GM12892 (cell line): ENCODE measurements at places on chromosomes 1 and 21.

- no peak for DNase-seq
Measured at GRCh38 chr1:147758379-147759100, 1.9 kb downstream of the GJA5 start.

- no peak for DNase-seq
Measured at GRCh38 chr21:46057111-46057709, 40.7 kb upstream of the COL6A2 start.

- no peak for DNase-seq
Measured at GRCh38 chr1:99599678-99600175, 46.2 kb upstream of the PALMD start.

DNA sequence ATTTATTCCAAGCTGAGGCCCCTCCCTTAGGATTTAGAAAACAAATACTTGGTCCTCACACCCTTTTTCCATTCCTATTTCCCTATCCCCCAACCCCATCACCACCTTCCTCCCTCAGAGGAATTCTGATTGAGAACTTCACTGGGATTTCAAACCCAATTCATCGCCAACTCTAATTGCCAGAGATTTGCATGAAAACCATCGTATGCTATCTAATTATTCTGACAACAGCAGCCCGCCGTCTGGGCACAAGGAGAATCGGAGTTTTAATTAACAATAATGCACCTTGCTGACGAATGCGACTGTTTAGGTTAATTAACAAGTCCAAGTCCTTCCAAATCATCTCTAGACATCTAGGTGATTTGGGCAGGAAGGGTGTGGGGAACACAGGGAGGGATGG is 4.4 kb downstream of the ACKR1 start:
- DNase-seq = no peak

DNA sequence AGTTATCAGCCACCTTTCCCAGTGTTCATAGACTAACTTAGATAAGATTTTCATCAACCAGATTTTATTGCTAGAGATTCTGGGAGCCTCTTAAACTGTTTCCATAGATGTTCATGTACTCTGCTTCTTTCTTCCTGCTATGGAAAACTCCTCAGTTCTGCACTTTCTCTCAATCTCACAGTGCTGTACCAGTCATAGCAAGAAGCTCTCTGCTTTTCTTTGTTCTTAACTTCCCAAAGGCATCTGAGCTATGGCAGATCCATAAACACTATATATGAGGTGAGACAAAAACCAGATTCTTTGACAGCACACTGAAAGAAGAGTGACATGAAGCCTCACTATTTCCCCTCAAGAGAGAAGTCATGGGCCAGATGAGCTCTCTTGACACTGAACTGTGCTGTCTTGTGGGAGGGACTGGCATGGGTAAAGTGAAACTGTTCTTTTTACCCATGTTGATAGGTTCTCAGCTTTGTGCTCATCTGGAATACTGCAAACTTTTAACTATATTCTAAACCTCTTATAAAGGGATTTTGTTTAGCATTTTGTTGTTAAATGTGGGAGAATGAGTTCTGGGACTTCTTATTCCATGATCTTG is 64.2 kb upstream of the LYPLAL1 start:
- DNase-seq = no peak

GRCh38 chr1:220271706-220272046 is 577 bp downstream of the RAB3GAP2 start:
- DNase-seq = no peak

DNA sequence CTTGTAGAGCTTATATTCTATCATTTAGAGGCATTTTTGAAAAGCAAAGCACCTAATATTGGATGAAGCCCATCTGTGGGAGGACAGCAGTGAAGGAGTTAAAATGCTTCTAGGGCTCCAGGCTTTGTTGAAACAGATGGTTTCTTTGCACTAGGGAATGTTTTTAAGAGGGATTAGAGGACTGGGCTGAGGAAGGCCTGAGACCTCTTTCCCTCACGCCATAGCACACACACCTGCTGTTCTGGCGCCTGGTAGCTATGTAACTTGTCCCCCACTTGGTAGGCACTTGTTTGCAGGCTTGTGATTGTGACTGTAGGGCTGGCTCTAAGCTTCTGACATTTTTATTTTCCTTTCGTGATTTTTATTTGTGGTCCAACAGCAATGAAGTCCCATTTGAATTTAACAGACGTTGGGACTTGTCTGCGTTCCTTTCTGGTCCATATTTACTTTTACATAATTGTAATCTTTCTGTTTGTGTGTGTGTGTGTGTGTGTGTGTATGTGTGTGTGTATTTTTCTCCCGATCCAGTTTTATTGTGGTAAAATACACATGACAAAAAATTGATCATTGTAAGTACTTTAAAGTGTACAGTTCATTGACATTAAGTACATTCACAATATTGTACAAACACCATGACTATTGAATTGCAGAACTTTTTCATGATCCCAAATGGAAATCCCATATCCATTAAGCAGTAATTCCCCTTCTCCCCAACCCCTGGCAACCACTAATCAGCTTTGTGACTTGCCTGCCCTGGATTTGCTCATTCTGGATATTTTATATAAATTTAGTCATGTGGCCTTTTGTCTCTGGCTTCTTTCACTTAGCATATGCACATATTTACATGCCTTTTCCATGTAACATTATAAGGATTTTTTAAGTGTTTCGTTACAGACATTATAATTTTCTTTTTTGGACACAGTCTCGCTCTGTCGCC is 33.5 kb upstream of the MACF1 start:
- DNase-seq = no peak

DNA sequence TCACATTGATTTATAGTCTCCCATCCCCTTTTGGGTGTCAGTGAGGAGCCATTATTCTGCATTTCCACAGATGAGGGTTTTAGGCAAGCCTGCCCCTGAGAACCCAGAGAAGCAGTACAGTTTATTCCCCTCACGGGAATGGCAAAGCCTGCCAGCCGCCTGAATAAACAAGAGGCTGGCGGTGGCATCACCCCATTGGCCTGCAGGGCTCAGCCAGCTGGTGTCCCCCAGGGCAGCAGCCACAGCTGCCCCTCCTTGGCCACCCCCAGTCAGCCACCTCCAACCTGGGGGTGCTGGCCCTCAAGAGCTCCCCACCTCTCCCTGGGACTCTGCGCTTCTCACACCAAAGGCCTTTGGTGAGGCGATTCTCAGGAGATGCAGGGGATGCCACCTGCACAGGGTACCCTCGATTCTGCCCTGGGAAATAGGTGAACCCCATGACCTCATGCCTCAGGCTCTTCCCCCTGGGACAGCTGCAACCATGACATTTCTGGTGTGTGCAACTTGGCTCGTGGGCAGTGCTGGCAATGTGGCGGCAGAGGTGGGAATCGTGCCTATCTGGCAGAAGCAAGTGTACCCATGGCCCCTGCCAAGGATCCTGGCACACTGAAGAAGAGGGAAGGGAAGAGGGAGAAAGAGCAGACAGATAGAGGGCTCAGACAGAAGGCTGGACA is 14.0 kb downstream of the OLFML2B start:
- no peak for DNase-seq

DNA sequence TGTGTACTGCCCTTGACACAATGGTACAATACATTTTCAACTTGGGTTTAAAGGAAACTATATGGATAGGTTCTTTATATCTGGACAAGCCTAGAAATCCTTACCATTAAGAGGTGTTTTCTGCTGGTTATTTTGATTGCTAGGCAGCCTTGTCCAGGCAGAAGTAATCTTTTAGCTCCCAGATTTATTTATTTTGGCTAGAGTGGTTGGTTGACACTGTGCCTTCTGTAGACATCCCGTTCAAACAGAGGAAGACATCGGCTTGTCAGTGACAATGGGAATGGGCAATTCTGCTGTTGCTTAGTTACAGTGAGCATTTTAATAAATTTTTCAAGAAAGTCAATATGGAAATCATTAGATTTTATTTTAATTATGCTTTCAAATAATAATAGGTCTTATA is 138.8 kb downstream of the VPS13D start:
- no peak for DNase-seq

DNA sequence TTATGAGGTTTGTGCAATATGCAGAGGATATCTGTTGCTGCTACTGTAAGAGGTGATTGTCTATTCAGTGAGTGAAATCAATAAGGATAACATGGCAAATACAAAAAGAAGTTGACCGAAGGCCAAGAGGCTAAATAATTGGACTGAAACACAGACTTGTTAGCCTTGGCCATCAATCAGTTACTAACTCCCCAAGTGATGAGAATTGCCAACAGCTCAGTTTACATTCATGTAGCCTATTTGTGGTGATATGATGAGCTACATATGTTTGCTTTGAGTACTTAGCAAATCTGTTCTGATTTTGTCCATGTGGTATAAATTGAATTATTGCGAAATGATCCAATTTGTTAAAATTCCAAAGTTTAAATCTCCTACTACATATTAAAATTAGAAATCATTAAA is 68.6 kb upstream of the VAV3 start:
- no peak for DNase-seq

DNA sequence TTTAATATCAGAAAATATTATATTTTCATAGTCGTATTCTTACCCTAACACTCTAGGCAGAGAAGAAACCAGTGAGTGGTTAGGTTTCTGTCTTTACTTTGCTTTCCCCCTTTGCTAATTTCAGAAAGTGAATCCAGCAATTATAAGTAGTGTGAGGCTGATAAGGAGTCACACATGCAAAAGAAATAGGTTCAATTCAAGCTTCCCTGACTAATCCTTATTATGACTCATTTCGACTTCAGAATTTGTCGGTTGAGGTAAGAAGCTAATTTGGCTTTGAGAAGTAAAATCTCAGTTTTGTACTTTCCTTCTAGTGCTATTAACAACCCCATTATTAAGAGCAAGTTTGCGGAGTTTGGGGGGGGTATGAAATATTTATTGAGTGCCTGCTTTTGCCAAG is 22.4 kb downstream of the ESRRG start:
- DNase-seq = no peak

GRCh38 chr1:84062496-84062895 is 63.6 kb upstream of the TTLL7 start:
- DNase-seq = no peak

DNA sequence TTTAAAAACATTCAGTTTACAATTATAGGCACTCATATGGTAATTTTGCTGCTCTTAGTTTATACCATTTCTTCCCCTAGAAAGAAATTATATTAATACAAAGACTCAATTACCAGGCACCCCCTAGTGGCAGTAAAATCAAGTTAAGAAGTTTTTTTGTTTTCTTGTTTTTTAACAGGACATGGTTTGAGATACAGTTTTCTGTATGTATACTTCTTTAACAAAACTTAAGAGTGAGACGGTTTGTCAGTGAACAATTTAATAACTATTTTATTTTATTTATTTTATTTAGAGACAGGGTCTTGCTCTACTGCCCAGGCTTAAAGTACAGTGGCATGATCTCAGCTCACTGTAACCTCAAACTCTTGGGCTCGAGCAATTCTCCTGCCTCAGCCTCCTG is 224.6 kb downstream of the FAF1 start:
- no peak for DNase-seq

DNA sequence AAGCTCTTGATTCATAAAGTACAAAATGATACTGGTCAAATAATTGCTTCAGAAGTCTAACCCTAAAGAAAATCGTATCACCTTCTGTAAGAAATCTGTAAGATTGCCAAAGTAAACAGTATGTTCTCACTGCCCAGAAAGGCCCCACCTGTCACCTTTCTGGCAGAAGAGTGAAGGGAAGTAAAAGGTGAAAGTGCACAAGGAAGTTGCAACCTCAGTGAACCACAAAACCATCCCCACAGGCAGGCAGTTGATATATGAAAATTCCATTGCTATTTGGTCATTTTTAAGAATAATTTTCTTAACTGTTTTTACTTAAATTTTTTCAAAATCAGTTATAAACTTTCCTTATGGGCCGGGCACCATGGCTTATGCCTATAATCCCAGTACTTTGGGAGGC is 48.5 kb upstream of the FBXO28 start:
- no peak for DNase-seq

DNA sequence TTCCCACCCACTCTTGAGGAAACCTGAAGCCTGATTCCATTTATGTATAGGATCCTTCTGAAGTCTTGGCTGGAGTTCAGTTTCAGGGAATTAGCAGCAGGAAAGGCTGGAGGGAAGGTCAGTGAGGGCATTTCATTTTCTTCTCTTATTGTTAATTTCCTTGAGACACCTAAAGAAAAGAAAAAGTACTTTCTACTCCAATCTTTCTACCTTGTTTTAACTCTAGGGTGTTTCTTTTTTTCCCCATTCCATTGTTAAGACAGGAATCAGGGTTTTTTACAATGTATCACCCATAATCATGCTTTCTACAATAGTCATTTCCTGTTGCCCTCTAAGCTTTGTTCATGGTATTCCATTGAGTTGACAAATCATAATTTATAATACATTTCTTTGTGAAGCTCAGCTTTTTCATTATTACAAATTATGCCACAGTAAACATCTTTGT is 27.4 kb downstream of the SNRPE start:
- DNase-seq = no peak

GRCh38 chr1:185804206-185804605 is 70.0 kb downstream of the HMCN1 start:
- no peak for DNase-seq

- DNase-seq = no peak
Measured at GRCh38 chr1:5836776-5837440, 155.3 kb downstream of the NPHP4 start.

- no peak for DNase-seq
Measured at GRCh38 chr21:14120091-14120734, 90.5 kb downstream of the LIPI start.

- no peak for DNase-seq
Measured at GRCh38 chr1:33401471-33401870, 29.4 kb downstream of the PHC2 start.

GRCh38 chr1:93616996-93617669 is 64.5 kb downstream of the BCAR3 start:
- DNase-seq = no peak

DNA sequence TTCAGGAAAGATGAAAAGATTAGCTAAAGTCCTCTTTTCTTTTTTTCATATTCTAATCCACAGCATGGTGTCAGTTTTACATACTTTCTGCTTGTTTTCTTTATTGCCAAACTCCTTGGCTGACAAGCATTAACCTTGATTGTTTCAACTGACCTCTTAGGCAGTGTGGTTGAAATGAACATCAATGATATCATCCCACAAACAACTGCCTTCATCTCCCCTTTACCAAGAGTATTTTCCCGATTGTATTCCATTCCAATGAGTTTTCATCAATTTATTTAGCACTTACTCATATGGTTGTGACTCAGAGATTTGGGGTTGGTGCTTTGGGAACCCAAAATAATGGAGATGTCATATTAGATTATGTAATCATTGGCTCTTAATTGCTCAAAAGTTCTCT is 71.8 kb downstream of the SPAG17 start:
- DNase-seq = no peak
